ENCODE measurements at places on chromosomes 16 and 17.

DNA sequence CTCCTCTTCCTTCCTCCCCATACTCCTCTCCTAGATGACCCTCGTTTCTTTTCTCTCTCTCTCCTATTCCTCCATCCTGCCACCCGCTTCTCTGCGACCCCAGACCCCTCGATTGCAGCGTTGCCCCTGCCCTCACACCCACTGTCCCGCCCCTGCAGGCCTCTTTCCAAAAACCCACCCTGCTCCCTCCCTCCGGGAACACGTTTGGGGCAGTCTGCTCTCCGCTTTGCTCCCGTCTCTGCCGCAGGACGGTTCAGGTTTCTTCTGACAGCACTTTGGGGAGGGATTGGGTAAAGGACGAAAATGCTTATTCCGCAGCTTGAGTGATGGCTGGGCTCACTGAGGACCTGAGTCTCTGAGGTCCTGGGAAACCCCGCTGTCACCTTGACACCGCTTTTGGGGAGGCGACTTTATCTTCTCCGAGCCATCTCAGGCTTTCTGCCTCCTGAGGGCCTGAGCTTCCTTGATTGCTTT, 690 bp downstream of the NDE1 start:
- DNase-seq, result peak; percentile 8

- DNase-seq, result no peak
Measured at GRCh38 chr17:75950421-75950820, 9.6 kb upstream of the FBF1 start.

GRCh38 chr17:77423589-77424451, 283.1 kb downstream of the SEC14L1 start:
- DNase-seq, result peak; percentile 94

DNA sequence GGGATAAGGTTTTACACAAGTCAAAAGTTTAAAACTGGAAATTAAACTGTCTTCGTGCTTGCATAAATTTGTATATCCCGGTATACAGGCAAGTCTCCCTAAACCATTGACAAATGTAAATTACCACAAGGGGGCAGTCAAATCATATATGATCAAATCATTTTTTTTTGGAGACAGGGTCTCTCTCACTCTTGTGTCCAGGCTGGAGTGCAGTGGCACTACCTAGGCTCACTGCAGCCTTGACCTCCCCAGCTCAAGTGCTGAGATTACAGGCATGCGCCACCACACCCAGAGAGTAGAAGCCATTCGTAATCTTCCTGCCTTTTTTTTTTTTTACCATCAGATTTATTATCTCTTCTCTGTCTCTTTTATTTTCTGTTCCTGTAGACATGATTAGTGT, 18.5 kb downstream of the TOP2A start:
- peak; percentile 64 for DNase-seq

GRCh38 chr17:10420811-10421210, 939 bp downstream of the MYH8 start:
- peak; percentile 7 for DNase-seq

GRCh38 chr16:67531247-67531646, 2.6 kb downstream of the RIPOR1 start:
- DNase-seq, result no peak

GRCh38 chr17:45939395-45939794, 45.0 kb downstream of the MAPT start:
- DNase-seq, result no peak

DNA sequence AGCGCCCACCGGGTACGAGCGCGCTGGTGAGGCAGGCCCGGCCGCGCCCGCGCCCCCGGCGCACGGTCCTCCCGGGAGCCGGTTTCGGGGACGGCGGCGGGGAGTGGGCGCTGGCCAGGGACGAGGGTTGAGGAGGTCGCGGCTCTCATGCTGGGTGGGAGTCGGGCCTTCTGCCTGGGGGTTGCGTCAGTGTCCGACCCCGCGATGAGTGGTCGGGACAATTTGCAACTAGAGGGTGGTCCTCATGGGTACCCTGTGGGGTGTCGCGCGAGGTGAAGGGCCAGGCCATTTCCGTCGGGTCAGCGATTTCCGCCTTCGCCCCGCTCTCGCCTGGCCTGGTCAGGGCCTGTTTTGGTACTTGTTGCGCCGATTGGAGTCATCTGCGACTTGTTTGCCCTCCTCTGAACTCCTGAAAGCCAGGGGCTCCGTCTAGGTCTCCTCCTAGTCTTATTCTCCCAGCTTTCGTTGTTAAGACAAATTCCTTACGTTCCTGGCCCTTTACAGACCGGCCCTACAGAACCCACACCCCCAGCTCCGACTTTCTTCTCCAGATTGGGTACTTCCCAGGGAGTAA, 14.9 kb downstream of the NAA60 start:
- DNase-seq, result peak; percentile 41
